CD4-positive, alpha-beta T cell treated with Interleukin-21 for 1 hour (primary cell): ENCODE measurements at places on chromosomes 2 and 18.
A peak's percentile ranks its signal among the peaks of the same experiment; 100 is the strongest.

DNA sequence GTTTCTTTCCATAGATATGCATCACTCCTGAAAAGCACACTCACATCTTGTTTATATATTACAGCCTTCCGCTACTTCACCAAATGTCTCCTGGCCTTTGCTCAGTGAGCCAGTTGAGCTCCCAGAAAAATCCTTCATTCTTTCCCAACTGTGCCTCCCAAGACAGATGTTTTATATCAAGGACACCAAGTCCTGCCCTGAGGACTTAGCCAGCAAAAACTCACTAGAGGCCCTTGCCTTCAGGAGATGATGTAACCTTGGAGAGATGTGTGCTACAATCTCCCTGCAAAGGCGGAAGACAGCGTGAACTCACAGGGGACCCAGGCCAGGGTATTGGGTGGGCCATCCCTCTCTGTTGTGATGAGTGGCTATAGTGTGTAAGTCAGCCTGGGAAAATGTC is 86.1 kb upstream of the CTAGE1 start:
- DNase-seq = no peak

GRCh38 chr2:217228732-217229131 is 368.9 kb upstream of the TNP1 start:
- DNase-seq = no peak

DNA sequence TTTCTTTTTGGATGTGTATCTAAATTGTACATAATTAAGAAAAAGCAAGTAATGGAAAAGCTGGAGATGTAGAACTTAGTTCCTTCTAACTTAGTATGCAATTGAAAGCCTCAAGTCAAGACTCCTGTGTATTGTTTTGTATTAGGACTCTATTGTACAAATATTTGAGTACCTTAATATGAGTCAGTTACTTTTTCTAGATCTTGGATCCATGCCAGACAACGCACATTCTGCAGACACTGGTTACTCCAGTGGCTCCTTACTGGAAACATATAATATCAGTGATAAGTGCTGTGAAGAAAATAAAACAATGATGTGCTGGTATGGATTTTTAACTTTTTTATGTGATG is 1.5 kb downstream of the SLC39A10 start:
- peak; percentile 63 for DNase-seq

GRCh38 chr18:57921708-57922107 is 118.6 kb upstream of the ATP8B1 start:
- no peak for DNase-seq

- peak; percentile 92 for DNase-seq
These were observed 11.3 kb downstream of the STK17B start for GRCh38 chr2:196160101-196160500.

DNA sequence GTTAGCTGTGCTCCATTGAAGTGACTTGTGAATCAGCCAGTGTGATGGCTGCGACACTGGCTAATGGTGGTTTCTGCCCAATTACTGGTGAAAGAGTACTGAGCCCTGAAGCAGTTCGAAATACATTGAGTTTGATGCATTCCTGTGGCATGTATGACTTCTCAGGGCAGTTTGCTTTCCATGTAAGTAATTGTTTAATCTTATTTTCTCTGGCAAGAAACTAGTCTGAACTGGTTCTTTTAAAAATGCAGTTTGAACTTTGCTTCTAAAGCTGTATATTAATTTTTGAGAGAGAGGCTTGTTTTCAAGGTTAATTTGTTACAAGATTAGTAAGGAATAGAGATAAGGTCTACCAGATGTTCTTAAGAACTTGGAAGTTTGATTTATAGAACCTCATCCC is 46.7 kb downstream of the GLS start:
- no peak for DNase-seq
